Left kidney (tissue), 8 donors: ENCODE measurements at places on chromosomes 6 and 20. TPM values are rescaled to one million over a fixed set of nuclear protein-coding genes. Genes with fewer than 3 reads are reported as not detected.

DNA sequence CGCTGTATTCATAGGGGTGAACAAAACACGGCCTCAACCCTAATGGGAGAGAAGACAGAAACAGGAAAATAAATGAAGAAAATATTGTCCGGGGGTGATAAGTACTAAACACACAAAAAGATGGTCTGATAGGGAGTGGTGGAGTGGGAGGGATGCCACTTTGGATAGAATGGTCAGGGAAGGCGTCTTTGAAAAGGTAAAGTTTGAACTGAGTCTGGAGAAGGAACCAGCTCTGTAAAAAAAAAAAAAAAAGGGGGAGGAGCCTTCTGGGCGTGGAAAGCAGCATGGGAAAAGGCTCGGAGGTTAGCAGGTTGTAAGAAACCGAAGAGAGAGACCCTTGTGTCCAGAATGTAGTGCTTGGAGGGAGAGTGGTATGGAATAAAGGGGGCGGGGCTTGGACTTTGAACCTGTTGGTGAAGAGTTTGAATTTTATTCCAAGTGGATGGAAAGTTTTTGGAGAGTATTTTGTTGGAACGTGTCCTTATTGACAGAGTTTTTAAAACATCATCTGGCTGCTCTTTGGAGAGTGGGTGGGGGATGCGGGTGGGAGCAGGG lies 1.8 kb downstream of the CHMP4B start:
- DNase-seq: no peak

DNA sequence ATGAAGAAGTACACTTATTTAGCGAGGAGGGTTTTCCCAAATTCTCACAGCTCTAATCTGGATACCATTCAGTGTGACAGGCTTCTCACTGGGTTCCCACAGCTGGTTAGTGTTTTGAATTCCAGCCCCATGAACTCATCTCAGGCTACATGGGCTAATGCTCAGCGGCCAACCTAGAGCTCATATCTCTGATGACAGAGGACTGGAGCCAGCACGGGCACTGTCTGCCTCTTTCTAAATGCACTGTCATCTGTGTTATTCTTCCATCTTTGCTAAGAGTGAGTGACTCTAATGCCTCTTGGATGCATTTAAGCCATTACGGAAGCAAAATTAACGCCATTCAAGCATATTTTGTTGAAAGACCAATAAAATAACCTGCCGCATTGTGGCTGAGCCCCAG lies 308.9 kb upstream of the JAG1 start:
- no peak for DNase-seq

DNA sequence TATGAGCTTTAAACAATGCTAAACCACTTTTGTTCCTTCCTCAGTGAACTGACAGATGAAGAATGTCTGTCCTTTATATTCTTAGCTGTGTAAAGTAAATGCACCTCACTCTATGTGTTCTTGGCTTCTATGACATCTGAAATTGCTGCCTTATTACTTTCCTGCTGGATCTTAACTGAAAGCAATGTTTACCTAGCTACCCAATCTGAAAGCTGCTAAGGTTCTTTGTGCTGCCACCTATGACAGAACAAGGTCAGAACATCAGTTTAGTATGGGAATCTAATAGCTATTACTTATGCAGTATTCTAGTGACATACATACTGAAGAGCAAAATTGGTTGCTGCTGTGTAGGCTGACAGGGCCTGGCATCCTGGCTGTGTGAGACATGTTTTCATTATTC lies 444.1 kb downstream of the KHDRBS2 start:
- peak; percentile 6 for DNase-seq

DNA sequence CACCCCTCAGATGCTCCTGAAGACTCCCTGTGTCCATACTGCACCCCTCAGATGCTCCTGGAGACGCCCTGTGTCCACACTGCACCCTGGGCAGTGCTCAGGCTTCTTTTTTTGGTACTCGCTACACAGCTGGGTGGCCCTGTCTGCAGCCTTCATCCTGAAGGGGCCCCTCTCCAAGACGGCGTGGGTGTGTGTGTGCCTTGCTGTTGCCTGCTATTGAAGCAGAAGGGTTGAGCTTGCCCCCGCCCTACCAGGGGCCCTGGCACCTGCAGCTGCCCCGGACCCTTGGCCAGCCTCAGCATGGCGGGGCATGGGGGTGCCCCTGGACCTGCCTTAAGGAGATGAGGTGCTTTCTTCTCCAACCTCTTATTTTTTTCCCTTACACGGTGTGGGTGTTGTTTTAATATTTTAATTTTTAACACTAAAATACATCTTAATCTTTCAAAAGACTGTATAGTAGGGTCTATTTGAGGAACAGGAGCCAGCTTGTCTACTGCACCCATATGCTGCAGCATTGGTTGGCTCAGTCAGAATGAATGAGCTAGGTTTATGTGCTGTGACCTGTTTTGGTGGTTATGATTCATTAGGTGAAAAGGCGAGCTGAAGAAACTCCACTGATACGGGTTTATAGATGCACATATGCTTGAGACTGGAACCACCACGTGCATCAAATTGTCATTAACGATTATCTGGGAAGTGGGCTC lies 135.9 kb downstream of the AGPAT4 start:
- DNase-seq: no peak

The ANKRD60 gene
- polyA plus RNA-seq: not detected

The RALGAPA2 gene
- polyA plus RNA-seq: 24.9 TPM

The HMGCLL1 gene
- polyA plus RNA-seq: 3.3 TPM

The FAM162B gene
- polyA plus RNA-seq: 4.0 TPM
